Psoas muscle (tissue), 8 donors: ENCODE measurements at places on chromosomes 3 and 15. TPM values are rescaled to one million over a fixed set of nuclear protein-coding genes. Genes with fewer than 3 reads are reported as not detected.

GRCh38 chr3:186417791-186418190, 55.8 kb upstream of the DGKG start:
- H3K27me3 ChIP-seq: no peaks in the 10 kb centered on the region
- no peaks in the 10 kb centered on the region for H3K36me3 ChIP-seq
- H3K27ac ChIP-seq: no peak overlapping the region
- H3K4me3 ChIP-seq: no peak overlapping the region

DNA sequence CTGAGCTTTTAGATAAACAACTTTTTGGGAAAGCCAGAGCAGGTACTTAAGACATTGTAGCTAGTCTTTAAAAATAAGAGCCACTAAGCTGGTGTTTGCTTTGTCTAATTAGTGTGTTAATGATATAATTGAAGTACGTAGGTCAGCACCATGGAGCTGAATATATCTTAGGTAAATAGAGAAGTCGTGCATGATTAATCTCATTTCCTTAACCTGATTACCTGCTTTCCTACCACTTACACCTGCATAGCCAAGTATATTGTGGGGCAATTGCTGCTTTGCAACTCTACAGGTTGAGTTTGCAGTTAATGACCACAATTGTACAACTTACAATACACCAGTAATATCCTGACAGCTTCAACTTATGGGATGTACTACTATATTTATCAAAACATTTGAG, 17.6 kb upstream of the TOPAZ1 start:
- no peak overlapping the region for H3K27ac ChIP-seq
- no peaks in the 10 kb centered on the region for H3K27me3 ChIP-seq
- H3K4me3 ChIP-seq: no peak overlapping the region
- no peaks in the 10 kb centered on the region for H3K36me3 ChIP-seq
- DNase-seq: no peak

- DNase-seq: no peak
- no peaks in the 10 kb centered on the region for H3K27me3 ChIP-seq
- H3K36me3 ChIP-seq: no peaks in the 10 kb centered on the region
- H3K4me1 ChIP-seq: no peaks in the 10 kb centered on the region
Measured at GRCh38 chr3:110615454-110615853, 456.2 kb upstream of the NECTIN3 start.

GRCh38 chr3:194030372-194030771, 105.6 kb upstream of the HES1 start:
- H3K36me3 ChIP-seq: no peaks in the 10 kb centered on the region
- no peak overlapping the region for H3K27ac ChIP-seq
- H3K4me1 ChIP-seq: peaks cover 3% of the 10 kb centered on the region

DNA sequence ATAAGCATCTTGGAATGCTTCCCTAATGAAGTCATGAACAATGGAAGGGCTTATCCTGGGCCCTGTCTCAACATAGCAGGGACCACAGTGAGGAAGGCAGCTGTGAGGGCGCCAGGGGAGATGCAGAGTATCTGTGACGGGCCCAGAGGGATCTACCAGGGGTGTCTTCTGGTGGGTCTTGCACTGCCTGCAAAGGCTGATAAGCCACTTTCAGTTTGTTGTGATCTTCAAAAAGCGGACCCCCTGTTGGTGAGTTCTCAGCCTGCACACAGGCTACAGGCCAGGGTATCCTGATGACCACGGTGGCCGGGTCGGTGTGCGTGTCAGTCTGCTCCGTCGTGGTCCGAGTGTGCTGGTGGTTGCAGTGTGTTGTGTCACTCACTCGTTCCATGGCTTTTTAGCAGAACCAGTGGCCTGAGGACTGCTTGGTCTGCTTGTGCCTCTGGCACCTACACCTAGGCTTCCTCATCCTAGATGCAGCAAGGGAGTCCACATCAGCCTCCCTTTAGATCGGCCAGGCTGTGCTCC, 46.8 kb downstream of the CHDH start:
- H3K4me1 ChIP-seq: no peaks in the 10 kb centered on the region
- no peak overlapping the region for H3K27ac ChIP-seq
- no peak for DNase-seq
- peaks cover 17% of the 10 kb centered on the region for H3K27me3 ChIP-seq
- H3K4me3 ChIP-seq: no peak overlapping the region
- H3K36me3 ChIP-seq: no peaks in the 10 kb centered on the region

DNA sequence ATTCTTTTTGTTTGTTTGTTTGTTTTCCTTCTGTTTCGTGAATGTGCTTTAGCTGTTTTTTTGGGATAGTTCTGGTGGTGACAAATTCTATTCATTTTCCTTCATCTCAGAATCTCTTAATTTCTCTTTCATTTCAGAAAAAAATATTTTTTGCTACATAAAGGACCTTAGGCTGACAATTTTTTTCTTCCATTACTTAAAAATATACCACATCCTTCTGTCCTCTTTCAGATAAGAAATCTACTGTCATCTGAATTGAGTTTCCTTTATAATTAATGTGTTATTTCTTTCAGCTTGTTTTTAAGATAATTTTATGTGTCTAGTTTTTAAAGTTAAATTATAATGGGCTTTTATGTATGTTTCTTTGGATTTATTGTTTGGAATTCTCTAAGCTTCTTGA, 47.6 kb downstream of the IL16 start:
- H3K4me3 ChIP-seq: no peak overlapping the region
- H3K27ac ChIP-seq: no peak overlapping the region
- H3K27me3 ChIP-seq: no peaks in the 10 kb centered on the region
- no peaks in the 10 kb centered on the region for H3K4me1 ChIP-seq
- no peaks in the 10 kb centered on the region for H3K36me3 ChIP-seq

DNA sequence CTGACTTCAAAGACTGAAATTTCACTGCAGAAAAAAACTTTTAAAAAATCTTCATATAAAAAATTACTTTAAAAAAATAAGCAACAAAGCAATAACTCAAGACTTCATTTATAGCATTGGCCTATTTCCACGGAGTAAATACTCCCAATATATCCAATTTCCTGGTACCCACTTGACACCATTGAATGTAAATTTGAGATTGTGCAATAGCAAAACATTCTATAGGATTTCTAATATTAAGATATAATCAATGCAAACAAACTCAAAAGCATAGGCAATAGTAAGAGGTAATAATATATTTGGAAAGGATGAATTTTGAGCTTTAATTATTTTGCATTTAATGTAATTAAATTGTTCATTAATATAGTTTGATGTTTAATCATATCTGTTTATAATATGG, 148.0 kb upstream of the CNTN6 start:
- H3K36me3 ChIP-seq: no peaks in the 10 kb centered on the region
- no peaks in the 10 kb centered on the region for H3K27me3 ChIP-seq
- H3K4me3 ChIP-seq: no peak overlapping the region
- no peak for DNase-seq

DNA sequence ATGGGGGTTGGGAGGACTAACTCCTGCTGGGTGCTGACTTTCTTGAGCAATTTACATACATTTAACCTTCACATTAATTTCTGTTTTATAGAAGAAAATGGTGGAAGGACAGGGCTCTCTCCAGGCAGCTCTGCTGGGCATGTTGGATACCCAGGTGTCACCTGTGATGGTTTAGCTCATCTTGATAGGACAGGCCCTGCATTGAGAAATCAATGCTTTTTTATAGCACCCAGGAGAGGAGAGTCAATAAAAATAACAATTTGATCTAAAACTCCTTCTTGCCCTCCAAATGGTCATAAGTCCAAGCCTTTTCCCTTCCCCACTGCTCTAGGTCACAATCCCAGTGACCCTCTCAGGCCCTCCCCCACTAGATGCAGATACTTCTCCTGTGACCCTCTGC, 48.3 kb upstream of the RBP1 start:
- DNase-seq: no peak
- H3K27me3 ChIP-seq: no peaks in the 10 kb centered on the region
- no peaks in the 10 kb centered on the region for H3K4me1 ChIP-seq
- H3K4me3 ChIP-seq: no peak overlapping the region
- H3K36me3 ChIP-seq: no peaks in the 10 kb centered on the region

DNA sequence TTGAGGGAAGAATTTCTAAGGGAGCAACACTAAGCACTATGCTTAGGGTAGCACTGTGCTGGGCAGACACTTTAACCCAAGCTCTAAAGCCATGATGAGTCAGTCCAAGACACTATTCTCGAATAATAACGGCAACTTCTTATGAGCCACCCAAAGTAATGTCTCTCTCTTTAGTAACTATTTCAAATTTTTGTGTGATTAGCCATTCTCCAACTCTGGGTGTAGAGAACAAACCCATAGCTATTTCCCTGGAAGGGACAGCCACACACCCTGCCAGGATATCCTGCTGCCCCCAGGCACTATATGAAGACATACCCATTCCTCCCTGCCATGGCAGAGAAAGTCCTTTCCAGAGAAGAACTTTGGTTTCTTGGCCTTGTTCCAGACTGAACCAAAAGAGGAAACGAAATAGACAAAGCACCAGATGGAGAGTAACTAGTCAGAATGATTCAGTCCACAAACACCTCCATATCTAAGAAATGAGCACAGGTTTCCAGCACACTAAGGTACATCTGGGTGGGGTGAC, 384.9 kb upstream of the THBS1 start:
- H3K4me3 ChIP-seq: no peak overlapping the region
- H3K36me3 ChIP-seq: no peaks in the 10 kb centered on the region
- no peaks in the 10 kb centered on the region for H3K4me1 ChIP-seq
- H3K27ac ChIP-seq: no peak overlapping the region

GRCh38 chr15:88610701-88611231, 10.4 kb upstream of the AEN start:
- H3K4me3 ChIP-seq: no peak overlapping the region
- no peak overlapping the region for H3K27ac ChIP-seq
- H3K36me3 ChIP-seq: no peaks in the 10 kb centered on the region

DNA sequence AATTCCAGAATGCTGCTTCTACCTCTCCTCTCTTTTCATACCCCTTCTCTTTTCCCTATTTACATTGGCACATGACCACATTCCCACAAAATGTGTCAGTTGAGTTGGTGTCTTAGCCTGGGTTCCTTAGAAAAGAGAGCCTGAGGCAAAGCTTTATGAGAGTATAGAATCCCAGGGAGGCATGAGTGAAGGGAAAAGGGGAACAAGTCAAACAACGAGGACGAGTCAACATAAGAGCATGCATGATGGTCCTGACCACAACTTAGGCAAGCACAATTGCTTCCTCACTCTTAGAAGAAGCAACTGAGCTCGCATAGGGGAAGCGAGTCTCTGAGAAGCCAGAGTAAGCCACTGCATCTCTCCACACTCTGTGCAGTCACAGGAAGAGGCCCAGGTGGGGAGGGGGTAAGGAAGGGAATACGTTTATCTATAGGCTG, 15.4 kb upstream of the ZNF774 start:
- no peak for DNase-seq
- no peaks in the 10 kb centered on the region for H3K27me3 ChIP-seq
- H3K27ac ChIP-seq: no peak overlapping the region
- no peaks in the 10 kb centered on the region for H3K36me3 ChIP-seq

- H3K27ac ChIP-seq: no peak overlapping the region
- H3K27me3 ChIP-seq: no peaks in the 10 kb centered on the region
- H3K36me3 ChIP-seq: no peaks in the 10 kb centered on the region
- no peak for DNase-seq
Measured at GRCh38 chr3:149564079-149564478, 89.6 kb downstream of the TM4SF4 start.

DNA sequence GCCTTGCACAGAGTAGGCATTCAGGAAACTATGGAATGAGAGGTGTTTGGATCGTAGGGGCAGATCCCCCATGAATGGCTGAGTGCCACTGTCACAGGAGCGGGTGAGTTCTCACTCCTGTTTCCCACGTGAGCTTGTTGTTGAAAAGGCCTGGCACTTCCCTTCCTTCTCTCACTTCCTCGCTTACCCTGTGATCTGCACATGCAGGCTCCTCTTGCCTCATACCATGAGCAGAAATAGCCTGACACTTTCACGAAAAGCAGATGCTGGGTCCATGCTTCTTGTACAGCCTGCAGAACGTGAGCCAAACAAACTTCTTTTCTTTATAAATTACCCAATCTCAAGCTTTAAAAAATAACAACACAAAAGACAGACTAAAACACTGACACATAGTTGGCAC, 55.4 kb downstream of the AGBL1 start:
- no peaks in the 10 kb centered on the region for H3K36me3 ChIP-seq
- peaks cover 32% of the 10 kb centered on the region for H3K4me1 ChIP-seq
- H3K27me3 ChIP-seq: no peaks in the 10 kb centered on the region

DNA sequence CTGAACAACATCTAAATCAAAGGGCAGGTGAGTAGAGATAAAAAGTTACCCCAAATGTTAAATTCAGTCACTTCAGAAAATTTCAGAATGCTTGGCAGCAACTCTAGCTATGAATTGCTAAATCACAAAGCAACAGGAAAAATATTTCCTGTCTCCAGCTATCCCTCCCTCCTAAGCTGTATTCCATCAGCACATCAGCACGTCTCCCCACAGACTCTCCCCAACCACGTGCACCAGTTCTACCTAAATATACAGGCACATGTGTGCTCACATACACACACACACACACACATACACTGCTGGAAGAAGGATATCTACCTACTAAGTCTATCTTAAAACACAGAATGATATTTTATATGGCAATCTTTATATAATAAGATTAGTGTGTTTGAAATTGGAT, 177.1 kb upstream of the ARHGEF26 start:
- H3K27ac ChIP-seq: no peak overlapping the region
- H3K27me3 ChIP-seq: no peaks in the 10 kb centered on the region
- no peak for DNase-seq
- no peaks in the 10 kb centered on the region for H3K36me3 ChIP-seq
- H3K4me3 ChIP-seq: no peak overlapping the region

GRCh38 chr3:44226573-44226972, 15.1 kb upstream of the TOPAZ1 start:
- no peak overlapping the region for H3K4me3 ChIP-seq
- H3K27ac ChIP-seq: no peak overlapping the region
- H3K27me3 ChIP-seq: no peaks in the 10 kb centered on the region
- no peak for DNase-seq
- H3K4me1 ChIP-seq: no peaks in the 10 kb centered on the region
- no peaks in the 10 kb centered on the region for H3K36me3 ChIP-seq

GRCh38 chr3:8560366-8561007, 58.9 kb downstream of the LMCD1 start:
- H3K27ac ChIP-seq: peak overlapping the region; percentile 56
- no peak overlapping the region for H3K4me3 ChIP-seq
- H3K36me3 ChIP-seq: peaks cover 78% of the 10 kb centered on the region
- H3K4me1 ChIP-seq: peaks cover 36% of the 10 kb centered on the region

DNA sequence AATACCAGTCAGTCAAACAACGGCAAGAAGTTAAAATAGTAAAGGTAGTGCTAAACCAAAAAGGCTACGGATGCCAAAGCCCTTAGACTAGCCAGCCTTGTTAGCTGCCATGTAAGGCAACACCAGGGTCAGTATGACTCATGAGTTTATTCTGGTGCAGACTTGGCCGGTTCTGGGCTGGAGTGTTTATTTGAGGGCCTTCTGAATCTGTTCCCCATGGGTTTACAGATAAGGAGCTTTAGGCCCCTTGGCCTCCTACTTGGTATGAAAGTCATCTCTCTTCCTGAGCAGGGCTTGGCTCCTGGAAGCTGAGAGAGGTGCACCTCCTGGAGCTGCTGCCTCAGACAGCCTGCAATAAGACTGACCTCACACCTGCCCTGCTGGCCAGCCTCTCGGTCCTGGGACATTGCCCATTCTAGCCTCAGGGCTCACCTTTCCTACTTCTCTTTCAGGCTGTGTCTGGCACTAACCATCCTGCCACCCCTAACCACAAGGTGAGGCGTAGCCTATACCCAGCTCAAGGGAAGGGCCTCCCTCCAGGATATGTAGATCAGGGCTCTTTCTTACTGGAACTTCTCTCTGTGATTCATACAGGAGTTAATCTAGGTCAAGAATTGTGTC, 10.4 kb upstream of the RTP1 start:
- no peak overlapping the region for H3K4me3 ChIP-seq
- DNase-seq: peak; percentile 41
- H3K27ac ChIP-seq: peak overlapping the region; percentile 94
- H3K36me3 ChIP-seq: no peaks in the 10 kb centered on the region

FBLN2 gene
- total RNA-seq: 24.9 TPM

IGSF11 gene
- total RNA-seq: 2.2 TPM

ACKR2 gene
- total RNA-seq: 1.2 TPM

RTP3 gene
- not detected for total RNA-seq

TMCC1 gene
- 55.0 TPM for total RNA-seq

GASK1A gene
- total RNA-seq: 2.7 TPM

TEX55 gene
- total RNA-seq: not detected
